ENCODE measurements at places on chromosomes 5 and 9. TPM values are rescaled to one million over a fixed set of nuclear protein-coding genes. Genes with fewer than 3 reads are reported as not detected.

FYB1 gene
- 11.5 TPM for total RNA-seq

SERF1A gene
- 1.5 TPM for total RNA-seq

BARX1 gene
- 11.5 TPM for total RNA-seq

PTGS1 gene
- total RNA-seq, result 1.6 TPM

HEMGN gene
- not detected for total RNA-seq

CCNJL gene
- 11.2 TPM for total RNA-seq

DPYSL3 gene
- total RNA-seq, result 18.3 TPM

NRG2 gene
- 2.5 TPM for total RNA-seq

All from A549 treated with AZD2906 at 1 μM for 4 hours (cell line).